ENCODE measurements at places on chromosomes 3 and 15.

DNA sequence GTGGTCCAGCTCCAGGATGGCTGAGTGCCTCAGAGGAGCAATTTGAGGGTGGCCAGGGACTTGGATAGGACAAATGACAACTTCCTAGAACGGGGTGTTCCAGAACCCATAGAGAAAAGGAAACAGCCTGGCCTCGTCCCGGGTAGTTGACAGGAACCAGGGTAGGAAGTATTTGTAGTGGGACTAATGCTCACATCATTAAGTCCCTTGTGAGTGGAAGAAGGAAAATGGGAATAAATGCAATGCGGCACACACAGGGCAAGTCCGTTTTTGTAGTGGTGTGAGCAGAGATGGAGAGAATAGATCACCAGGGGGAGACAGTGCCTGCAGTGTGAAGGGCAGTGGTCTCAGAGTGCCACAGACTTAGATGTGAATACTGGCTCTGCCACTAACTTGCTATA is 19.6 kb downstream of the TIMP4 start:
- no peak for DNase-seq

GRCh38 chr3:46725621-46726314 is 8.1 kb upstream of the PRSS50 start:
- DNase-seq: no peak

GRCh38 chr3:83523470-83524073 is 1435.2 kb upstream of the CADM2 start:
- DNase-seq: no peak

DNA sequence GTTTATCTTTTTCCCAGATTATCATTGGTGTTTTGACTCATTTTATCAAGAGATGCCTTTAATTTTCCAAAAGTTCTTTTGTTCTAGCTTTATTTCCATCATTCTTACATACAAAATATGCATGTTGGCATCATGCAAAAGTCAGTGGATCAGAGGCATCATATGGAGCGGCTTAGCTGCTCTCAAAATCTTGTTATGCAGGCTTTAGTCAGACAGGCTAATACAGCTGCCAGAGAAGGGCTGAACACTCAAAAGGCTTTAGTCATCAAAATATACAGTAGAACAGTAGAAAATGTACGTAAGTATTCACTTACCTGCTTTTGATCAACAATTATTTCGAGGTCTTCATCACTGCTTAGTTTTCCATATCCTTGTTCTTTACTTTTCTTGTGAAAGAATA is 65.5 kb downstream of the PEX5L start:
- DNase-seq: no peak
